ENCODE measurements at places on chromosomes 2 and 18.

- no peak for DNase-seq
These were observed 173.8 kb upstream of the REV1 start for GRCh38 chr2:99663641-99664040.

- no peak for DNase-seq
These were observed 52.6 kb downstream of the CXCR4 start for GRCh38 chr2:136065384-136065783.

- DNase-seq = no peak
These were observed 86.0 kb downstream of the COL3A1 start for GRCh38 chr2:189060096-189060642.

DNA sequence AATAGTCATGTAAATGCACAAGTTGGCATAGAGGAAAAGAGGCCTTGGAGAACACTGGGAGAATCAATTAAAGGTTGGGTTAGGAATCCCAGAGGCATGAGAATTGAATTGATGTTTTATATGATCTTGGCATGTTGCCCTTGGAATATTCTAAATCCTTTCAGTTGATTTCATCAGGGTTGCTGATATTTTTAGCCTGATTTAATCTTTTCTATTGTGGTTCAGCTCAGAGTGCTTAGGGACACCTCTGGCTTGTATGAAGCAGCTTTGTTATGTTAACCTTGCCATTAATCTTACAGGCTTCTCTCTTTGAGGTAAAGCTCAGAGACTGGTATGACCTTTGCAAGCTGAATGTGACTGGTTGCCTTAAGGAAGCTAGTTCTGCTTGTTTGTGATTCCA is 64.4 kb upstream of the LYPD6B start:
- DNase-seq = no peak

DNA sequence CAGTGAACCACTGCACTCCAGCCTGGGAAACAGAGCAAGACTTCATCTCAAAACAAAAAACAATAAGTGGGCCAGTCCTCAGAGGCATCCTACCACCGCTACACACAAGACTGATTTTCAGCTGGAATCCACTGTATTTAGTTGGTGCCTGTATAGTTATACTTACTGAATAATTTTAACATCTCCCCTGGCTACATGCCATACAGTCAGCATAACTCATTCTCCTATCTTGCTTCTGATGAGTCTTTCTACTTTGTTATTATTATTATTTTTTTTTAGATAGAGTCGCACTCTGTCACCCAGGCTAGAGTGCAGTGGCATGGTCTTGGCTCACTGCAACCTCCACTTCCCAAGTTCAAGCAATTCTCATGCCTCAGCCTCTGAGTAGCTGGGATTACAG is 19.9 kb upstream of the CAB39 start:
- DNase-seq = no peak

- no peak for DNase-seq
These were observed 26.0 kb downstream of the TMEM127 start for GRCh38 chr2:96239745-96240264.

DNA sequence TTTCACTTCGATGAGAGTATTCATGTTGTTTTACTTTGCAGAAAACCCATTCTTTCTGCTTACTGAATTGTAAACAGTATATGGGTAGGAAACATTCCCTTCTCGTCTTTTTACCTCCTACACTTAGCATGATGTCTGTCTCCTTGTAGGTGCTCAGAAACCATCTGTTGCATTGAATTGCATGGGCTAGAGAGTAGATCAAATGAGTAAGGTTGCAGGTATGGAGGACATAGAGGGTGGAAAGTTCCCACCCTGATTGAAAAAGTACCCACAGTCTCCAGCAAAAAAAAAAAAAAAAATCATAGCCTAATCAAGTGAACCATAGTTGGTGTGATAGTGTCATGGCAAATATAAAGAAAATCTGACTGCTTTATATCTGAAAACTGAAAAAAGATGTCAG is 1.7 kb downstream of the CYTIP start:
- DNase-seq = no peak

DNA sequence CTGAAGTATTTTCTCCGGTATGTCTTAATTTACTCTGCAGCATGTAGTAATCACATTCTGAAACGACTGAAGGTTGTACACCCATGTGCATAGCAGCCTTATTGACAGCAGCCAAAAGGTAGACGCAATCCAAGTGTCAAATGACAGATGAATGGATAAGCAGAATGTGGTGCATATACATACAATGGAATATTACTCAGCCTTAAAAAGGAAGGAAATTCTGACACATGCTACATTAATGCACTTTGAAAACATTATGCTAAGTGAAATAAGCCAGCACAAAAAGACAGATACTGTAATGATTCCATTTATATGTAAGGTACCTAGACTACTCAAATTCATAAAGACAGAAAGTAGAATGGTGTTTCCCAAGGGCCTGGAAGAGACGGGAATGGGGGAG is 88.0 kb upstream of the EFEMP1 start:
- DNase-seq = no peak

DNA sequence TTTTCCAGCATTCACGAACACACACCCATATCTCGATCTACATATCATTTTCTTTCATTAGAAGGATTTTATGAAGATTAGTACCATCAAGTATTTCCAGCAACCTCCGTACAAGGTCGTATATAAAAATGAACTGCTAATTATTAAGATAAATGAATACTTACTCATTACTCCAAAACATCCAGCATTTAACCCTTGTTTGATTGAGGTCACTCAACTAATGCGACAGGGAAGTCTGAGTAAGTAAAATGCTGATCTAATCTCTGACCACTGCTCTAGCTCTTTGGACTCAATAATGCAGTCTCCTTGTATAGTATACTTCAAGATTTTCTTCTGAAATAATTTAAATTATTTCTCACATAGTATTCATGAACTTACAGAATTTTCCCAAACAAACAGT is 2.0 kb downstream of the ABHD3 start:
- peak; percentile 20 for DNase-seq

DNA sequence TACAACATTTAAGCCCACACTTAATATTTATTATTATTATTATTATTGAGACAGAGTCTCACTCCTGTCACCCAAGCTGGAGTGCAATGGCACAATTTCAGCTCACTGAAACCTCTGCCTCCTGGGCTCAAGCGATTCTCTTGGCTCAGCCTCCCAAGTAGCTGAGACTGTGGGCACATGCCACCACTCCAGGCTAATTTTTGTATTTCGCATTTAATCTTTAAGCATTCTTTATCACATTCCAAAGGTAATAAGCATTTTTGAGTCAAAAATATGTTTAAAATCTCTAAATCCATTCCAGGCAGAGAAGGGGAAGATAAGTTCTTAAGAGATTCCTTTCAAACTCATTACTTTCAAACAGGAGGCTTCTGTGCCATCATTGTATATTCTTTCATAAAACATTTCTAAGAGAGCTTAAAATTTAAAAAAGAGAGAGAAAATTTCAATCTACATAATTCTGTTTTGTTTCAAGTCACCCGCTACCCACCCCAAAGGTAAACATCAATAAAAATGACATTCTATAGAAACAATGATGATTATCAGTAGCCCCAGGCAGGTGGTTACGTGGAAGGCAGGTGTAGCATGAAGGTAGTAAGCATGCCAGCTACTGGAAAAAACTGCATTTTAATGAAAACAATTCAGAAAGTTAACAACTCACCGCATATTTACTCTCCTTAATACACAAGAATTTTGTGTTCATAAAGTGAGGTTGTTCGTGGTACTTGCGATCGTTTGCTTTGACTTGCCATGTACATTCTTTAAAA is 84.4 kb upstream of the NARS1 start:
- no peak for DNase-seq

- no peak for DNase-seq
These were observed 17.8 kb downstream of the HNRNPLL start for GRCh38 chr2:38584881-38585280.

- peak; percentile 33 for DNase-seq
These were observed 142.9 kb upstream of the NXPH2 start for GRCh38 chr2:138922973-138923563.

GRCh38 chr2:4947911-4948310 is 744.3 kb upstream of the SOX11 start:
- DNase-seq = no peak

- DNase-seq = no peak
These were observed 39.1 kb upstream of the DLX1 start for GRCh38 chr2:172046080-172046678.

DNA sequence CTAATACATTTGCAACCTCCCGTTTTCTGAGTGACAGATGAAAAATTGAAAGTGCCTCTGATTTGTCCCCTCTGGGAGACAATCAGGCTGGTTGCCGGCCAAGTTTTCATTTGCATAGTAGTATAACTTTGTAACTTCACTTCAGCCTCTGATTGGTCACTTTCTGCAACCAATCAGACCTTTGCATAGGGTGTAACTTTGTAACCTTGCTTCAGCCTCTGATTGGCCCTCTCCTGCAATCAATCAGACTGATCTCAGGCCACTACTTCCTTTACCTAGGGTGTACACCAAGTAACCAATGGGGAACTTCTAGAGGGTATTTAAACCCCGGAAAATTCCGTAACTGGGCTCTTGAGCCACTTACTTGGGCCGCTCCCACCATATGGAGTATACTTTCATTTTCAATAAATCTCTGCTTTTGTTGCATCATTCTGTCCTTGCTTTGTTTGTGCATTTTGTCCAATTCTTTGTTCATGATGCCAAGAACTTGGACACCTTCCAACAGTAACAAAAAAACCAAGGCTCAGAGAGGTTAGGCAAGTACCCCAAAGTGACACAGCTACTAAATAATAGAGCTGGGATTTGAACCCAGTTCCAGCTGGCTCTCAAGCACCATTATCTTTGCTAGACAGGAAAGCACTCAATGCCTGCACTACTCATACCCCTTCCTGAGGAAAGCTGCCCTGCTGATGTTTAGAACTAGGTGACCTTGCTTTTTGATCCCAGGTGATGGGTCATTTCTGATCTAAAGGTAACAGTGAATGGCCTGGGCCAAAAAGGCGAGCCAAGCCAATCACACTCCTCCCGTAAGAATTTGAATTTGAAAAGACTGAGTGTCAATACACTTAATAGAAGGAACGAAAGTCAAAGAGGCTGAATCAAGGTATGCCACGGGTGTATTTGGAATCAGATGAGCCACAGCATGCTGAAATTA is 10.9 kb upstream of the MYOM1 start:
- DNase-seq = no peak

DNA sequence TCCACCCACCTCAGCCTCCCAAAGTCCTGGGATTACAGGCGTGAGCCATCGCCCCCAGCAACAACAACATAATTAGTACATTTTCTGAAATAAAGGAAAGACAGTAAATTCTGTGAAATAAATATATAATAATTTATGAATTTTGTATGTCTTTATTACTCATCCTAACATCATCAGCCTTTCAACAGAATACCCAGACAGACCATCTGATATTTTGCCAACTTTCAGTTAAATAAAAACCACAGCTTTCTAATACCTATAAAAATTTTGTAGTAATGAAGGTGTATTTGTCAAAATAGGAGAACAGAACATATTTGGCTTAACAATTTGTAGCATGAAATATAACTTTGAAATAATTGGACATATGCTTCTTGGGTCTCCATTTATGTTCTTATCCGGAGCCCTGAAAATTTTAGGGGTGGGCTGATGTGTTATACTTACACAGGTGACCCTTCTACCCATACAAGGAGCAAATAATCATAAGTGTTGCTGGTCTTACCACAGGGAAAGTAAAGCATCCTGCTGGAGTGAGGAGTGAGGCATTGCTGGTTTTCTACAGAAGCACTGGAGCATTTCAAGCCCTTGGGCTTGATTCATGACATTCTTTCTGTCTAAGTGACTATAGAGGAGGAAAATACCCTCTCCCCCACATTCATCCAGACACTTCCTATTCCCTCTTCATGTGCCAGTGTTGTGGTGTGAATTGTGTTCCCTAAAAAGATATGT is 99.3 kb downstream of the SPOPL start:
- no peak for DNase-seq

- no peak for DNase-seq
These were observed 65.1 kb downstream of the USP40 start for GRCh38 chr2:233501198-233502076.

DNA sequence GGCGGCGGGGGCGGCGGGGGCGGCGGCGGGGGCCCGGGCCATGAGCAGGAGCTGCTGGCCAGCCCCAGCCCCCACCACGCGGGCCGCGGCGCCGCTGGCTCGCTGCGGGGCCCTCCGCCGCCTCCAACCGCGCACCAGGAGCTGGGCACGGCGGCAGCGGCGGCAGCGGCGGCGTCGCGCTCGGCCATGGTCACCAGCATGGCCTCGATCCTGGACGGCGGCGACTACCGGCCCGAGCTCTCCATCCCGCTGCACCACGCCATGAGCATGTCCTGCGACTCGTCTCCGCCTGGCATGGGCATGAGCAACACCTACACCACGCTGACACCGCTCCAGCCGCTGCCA is 644 bp downstream of the ONECUT2 start:
- DNase-seq = no peak

DNA sequence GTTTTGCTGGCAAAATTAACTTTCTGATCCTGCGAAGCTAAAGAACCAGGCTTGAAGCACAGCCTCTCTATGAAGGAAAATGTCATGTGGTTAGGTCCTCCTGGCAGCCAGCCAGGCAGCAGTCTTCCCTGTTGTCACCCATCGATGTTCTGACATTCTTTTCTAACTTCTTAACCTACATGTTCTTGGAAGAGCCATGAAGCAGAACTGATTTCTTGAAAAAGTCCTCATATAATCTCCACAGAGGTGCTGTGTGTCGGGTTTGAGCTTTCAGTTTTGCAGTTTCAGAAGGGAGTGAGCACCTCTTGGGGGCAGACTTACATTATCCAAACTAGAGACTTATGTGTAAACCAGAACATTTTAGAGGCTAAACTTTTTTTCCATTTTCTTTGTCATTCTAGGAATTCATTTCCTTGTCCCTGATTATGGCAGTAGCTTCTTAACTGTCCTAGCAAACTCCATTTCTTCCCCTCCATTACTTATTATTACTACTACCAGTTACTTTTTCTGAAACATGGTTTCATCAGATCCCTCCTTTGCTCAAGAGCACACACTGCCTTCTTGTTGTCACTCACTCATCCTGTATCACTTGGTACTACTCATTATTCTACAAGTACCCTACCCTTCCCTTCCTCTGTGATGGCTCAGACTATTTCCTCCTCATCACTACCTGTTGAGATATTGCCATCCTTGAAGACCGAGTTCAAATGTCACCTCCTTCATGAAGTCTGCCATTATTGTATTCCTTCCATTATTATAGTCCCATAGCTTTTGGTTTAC is 31.1 kb downstream of the DOK1 start:
- peak; percentile 65 for DNase-seq

- DNase-seq = peak; percentile 82
These were observed 36.8 kb downstream of the MOGAT1 start for GRCh38 chr2:222708274-222708710.

GRCh38 chr2:223619486-223620129 is 17.4 kb upstream of the SCG2 start:
- DNase-seq = no peak

- peak; percentile 16 for DNase-seq
These were observed 37.9 kb downstream of the SLC38A11 start for GRCh38 chr2:164917296-164917903.

- DNase-seq = peak; percentile 67
These were observed 99.5 kb downstream of the RBMS1 start for GRCh38 chr2:160394153-160394552.

DNA sequence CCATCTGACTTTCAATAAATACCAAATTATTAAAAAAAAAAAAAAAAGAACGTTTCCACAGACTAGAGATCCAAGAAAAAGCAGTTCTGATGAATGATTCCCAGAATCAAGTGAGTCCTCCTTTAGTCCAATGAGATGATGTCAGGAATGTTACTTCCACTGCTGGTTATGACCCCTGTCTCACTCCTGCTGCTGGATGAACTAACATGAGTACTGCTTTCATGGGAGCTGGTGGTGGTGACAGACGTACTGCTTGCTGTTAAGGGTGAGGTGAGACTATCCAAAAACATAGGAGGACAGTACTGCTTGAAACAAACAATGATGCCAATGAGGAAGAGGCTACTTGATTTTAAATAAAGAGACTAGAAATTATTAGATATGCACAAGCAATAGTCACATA is 55.5 kb upstream of the ST8SIA5 start:
- DNase-seq = no peak
